Cortex of kidney (tissue), 1 donor: ENCODE measurements at places on chromosomes 2 and 18.

DNA sequence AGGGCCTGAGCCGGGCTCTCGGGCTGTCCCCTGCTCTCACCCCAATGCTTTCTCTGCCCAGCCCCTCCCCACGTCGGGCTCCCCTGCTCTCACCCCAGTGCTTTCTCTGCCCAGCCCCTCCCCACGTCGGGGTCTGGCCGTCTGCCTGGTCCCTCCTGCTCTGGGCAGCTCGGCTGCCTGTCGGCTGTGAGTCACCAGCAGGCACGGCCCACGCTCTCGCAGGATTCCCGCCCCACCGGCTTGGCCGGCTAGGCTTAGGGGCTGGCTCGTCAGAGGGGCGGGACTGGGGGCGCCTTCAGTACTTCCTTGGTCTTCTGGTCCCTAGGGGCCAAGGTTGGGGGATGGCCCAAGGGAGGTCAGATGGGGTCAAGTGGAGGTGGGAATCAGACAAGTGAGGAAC lies 3.3 kb downstream of the BOK start:
- DNase-seq: no peak

DNA sequence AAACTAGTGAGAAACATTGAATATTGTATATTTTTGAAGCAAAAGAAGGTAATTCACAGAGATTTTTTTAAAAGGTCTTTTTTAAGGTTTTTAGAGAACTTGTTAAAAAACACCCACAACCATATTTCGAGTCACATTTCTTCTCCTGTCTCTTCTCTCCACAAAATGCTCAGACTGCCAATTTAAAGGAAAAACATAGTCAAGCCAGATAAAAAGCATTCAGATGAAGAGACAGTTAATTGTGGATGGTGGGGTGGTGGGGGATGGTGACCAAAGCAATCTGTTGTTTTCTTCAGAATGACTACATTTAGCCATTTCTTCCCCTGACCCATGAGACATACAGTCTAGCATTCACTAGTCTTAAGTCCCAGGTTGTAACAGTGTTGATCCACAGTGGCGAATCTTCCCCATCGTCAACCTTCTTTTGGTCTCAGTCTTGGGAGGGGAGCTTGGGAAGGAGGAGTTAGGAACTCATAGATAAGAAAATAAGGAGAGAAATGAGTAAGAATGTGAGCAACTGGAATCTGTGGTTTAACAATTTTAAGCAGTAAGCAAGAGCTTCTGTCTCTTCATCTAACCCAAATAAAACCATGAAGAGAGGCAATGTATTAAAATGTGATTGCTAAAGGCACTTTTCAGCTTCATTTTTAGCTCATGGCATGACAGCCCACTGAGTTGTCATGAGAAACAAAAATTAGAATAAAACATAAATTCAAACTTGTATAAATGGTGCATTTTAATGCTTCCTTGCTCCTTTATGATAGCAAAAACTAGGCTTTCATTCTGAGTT lies 413.7 kb upstream of the FSHR start:
- DNase-seq: no peak

DNA sequence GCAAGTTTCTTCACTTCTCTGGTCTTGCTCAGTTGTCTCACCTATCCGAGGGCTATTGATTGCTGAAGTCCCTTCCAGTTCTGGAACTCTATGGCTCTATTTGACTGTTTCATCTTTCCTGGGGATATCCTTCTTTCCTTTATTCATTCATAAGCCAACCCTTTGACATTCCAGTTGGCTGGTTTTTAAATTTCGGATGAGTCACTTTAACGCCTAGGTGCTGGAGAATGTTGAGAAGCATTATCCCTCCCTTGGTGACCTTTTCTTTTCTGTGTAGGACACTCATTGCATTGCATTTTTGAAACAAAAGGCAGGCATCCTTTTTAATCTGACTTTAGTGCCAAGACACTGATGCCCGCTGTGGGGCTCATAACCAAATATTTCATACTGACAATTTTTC lies 307.1 kb downstream of the TSN start:
- no peak for DNase-seq

- DNase-seq: no peak
Observed at GRCh38 chr2:226515344-226516055, 284.1 kb downstream of the IRS1 start.

- no peak for DNase-seq
Observed at GRCh38 chr2:239539776-239540100, 138.9 kb upstream of the HDAC4 start.

DNA sequence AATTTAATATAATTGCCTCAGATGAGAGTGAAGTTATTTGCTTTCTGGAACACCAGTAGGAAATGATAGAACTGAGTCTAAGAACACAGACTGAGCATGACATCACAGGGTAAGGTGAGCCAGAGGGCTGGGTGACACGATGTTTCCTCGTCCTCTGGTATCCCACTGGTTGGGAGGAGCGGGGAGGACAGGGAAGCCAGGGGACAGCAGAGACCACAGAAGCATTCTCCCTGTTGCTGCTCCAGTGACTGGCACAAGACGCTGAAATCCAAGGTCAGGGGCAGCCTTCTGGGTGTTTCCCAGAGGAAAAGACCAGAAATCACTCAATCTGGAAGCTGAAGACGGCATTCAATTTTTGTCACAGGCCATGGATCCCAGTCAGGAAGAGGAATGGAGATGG lies 363.4 kb upstream of the SOX11 start:
- DNase-seq: no peak

DNA sequence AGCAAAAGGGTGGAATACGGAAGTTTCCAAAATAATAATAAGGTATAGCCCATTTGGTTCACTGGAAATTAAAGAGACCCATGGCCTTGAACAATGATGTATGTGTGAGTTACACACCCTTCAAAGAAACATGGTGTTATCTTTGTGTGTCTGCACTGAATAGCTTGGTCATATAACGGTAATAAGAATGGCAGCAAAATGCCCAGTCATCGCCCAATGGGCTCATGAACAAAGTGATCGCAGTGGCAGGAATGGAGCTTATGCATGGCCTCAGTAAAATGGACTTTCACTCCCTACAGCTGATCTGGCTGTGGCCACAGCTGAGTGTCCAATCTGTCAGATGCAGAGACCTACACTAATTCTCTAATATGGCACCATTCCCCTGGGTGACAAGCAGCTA lies 201.3 kb downstream of the RPIA start:
- DNase-seq: no peak

- no peak for DNase-seq
Observed at GRCh38 chr2:80126596-80127189, 177.9 kb downstream of the LRRTM1 start.

DNA sequence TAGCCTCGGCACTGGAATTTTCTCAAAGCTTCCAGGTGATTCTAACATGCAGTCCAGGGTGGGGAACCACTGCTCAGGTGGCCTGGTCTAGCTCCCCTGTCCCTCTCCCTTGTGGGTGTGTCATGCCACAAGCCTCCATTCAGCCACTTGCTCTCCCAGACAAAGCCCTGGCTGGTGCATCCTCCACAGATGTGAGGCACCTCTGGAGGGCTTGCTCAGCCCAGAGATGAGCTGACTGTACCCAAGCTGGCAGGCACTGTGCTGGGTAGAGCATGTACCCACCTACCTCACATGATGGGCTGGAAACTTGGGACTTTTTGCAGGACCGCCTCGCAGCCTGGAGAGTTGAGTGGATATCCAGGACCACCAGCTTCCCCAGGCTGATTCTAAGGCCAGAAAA lies 88.1 kb downstream of the ZBTB7C start:
- DNase-seq: no peak

GRCh38 chr2:117825437-117825836 lies 10.9 kb downstream of the DDX18 start:
- DNase-seq: no peak

DNA sequence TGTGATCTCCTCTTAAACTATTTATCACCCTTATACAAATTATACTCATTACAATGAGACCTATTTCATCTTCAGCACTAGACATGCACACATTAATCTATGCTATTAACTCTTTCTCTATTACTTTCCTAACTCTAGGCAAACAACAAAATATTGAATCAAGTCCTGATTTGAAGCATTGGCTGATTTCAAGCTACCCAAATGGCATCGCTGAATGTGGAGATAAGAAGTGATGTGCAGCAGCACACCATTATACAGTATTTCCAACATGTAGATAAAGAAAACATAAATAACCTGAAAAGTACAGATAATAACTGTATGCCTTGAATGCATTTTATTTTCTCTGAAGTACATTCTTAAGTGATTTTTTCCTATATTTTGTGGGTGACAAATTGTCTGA lies 268.6 kb upstream of the GULP1 start:
- no peak for DNase-seq

DNA sequence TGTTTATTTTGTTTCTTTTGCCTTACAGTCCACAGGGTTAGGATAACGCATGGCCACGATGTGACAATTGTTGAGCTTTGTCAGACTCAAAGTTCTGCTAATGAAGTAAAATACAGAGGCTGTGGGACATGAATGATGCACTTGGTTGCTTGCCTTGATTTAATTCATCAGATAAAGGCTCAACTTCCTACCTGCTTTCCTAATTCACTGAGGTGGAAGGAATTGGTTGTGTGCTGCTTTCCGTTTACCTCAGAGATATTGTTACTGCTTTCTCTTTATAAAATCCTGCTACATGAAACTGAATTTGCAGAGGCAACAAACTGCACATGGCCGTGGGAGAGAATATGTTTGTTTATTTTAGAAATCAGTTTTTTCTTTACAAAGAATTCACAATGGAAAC lies 6.6 kb downstream of the RIT2 start:
- no peak for DNase-seq

DNA sequence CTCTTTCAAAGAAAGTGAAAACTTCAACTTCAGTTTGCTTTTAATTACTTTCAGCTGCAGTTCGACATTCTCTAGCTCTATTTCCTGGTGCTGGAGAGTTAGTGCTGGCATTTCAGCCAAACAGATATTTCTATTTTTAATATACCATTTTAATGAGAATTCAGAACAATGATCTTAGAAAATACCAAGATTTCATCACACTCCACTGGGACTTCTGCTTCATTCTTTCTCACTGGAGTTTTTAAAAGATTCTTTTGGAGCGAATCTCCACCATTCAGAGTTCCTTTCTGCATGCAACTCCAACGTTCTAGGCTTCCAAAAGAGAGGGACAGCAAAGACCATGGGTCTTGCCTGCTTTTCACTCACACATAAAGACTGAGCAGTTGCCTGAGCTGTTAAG lies 94.2 kb downstream of the CABLES1 start:
- no peak for DNase-seq

DNA sequence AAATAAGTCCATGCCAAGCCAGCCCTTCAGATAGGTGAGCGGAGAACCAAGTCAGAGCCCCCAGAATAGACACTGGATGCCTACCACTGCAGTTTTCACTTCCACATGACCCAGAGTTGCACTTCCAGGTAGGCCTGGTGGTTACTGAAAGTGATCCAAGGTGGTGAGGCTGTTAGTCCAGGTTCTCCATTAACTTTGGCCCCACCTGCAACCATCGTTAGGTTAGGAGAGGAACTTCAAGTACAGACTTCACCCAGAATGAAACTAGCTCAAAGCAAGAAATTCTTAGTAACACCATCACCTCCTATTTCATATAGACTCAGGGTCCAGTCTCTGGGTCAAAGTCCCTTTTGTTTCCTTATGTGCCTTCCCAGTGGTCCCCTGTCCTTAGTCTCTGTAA lies 293.1 kb upstream of the ID2 start:
- no peak for DNase-seq

DNA sequence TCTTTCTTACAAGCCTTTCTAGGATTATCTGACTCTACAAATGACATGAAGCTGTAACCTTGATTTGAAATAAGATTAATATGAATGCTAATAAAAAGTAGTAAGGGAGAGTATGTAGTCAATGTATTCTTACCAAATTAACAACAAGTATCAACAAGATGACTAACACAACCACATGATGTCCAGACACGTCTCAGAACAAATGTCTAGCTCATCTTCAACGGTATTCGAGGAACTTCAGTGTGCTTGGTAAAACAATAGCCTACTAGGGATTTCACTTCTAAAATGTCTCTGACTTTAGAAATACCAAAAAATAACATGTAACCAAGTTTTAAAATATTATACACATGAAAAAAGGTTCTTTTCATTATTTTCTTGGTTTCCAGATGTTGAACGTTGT lies 3.4 kb downstream of the HDLBP start:
- DNase-seq: no peak

- no peak for DNase-seq
Observed at GRCh38 chr2:112800881-112801583, 16.7 kb upstream of the IL1A start.

DNA sequence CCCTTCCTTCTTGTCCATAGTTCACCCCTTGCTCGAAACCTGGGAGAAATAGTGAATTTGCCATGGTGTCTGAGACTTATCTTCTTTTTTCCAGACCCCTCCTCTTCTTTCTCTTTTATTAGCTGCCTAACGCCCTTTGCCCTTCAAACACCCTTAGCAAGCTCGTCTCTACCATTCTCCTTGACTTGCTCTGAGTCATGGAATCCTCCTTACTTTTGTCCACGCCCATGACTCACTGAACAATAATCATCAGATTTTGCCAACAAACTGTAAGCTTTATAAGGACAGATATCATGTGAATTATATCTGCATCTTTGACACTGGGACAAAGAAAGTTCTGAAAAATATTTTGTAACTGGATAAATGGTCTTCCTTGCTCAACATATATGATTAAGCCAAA lies 67.1 kb upstream of the CNTNAP5 start:
- DNase-seq: no peak

DNA sequence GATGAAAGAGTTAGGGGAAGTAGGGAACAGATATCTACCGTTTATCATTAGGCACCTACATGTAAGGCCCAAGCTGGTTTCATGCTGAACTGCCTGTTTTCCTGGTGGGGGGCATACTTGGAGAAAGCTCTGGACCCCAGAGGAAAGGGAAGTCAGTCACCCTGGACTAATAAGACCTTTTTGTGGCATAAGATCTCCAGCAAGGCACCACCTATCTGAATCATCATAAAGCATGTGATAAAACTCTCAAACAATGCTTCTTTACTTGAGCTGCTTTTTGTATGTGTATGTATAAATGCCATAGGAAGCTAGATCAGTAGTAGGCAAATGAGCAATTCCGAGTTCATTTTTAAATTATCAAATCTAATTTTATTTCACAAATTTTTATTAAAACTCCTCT lies 104.8 kb downstream of the TANC1 start:
- no peak for DNase-seq

DNA sequence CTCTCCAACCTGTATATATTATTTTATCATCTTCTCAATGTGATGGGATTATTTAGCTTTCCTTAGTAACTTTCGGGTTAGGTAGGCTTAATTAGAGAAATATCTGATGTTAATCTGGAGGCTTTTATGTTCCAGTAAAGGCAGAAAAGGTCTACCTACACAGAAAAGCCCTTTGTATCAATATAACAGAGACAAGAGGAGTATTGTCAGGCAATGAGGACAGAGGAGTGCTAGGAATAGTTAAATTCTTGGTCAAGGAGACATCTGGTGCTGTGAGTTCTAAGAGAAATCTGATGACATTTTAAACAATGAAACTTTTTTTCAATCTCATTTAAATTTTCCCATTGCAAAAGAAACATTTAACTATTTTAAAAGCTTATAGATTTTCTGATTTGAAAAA lies 36.1 kb downstream of the DPP4 start:
- DNase-seq: no peak

DNA sequence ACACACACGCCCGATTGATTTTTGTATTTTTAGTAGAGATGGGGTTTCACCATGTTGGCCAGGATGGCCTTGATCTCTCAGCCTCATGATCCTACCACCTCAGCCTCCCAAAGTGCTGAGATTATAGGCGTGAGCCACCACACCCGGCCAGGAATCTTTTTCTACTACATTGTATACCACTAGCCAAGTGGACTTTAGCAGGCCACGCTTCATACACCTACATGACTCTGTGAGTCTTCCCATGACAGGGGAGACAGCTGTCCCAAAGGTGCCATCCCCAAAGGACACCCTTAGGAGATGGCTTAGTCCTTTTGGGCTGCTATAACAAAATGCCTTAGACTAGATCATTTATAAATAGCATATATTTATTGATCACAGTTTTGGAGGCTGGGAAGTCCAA lies 32.8 kb downstream of the ERMN start:
- DNase-seq: no peak
